H7 (cell line): ENCODE measurements at places on chromosomes 16 and 17. TPM values are rescaled to one million over a fixed set of nuclear protein-coding genes. Genes with fewer than 3 reads are reported as not detected.

- no peak for DNase-seq
Measured at GRCh38 chr16:68252383-68252782, 7.2 kb downstream of the PLA2G15 start.

DNA sequence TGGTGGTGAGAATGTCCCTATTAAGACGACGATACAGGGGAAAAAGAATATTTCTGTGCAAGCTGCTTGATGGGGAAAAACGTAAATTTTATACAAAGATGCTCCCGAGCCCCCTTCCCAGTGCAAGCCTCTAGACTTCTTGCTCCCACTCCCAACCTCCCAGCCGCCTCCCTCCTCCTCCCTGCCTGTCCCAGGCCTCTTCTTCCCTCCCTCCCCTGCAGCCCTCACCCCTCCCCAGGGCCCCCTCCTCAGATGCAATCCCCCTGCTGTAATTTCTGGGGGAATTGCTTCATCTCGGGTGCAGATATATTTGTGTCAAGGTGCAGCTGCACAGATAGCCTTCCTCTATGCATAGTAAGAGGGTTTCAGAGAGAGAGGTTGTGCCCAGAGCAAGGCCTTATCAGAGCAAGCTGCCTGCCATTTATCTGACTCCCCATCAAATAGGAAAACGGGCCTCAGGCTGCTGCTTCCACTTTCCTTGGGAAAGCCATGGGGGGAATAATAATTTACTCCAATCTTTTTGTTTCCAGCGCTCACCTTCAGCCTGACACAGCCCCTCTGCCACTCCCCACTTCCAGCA is 47.4 kb upstream of the LHX1 start:
- DNase-seq: no peak

- DNase-seq: no peak
Measured at GRCh38 chr16:78851266-78851665, 749.3 kb downstream of the MAF start.

GRCh38 chr17:41464682-41465081 is 2.5 kb downstream of the KRT32 start:
- DNase-seq: no peak

GRCh38 chr16:63720848-63721247 is 1401.0 kb downstream of the CDH11 start:
- no peak for DNase-seq

The CMTM2 gene
- total RNA-seq: 0.48 TPM in 1 of 2 replicates, not detected in the other
